GM23338 (cell line): ENCODE measurements at places on chromosomes 4 and X.

DNA sequence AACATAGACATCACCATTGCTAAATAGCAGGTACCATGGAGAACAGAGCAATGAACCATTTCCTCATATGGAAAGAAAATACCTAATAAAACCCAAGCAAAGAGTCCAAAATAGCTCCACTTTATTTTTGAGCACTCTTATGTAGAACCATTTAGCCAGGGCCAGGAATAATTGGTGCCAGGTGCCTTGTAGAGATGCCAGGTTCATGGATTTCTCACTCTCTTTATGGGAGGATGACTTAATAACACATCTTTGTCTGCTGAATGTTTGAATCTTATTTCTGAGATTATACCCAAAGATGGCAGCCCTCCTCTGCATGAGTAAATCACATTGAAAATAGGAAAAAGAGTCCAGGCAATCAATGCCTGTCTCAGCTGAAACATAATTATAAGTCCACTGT, 212.3 kb upstream of the SFRP2 start:
- H3K27ac ChIP-seq = no peak overlapping the region
- DNase-seq = no peak
- no peaks in the 10 kb centered on the region for H3K36me3 ChIP-seq

DNA sequence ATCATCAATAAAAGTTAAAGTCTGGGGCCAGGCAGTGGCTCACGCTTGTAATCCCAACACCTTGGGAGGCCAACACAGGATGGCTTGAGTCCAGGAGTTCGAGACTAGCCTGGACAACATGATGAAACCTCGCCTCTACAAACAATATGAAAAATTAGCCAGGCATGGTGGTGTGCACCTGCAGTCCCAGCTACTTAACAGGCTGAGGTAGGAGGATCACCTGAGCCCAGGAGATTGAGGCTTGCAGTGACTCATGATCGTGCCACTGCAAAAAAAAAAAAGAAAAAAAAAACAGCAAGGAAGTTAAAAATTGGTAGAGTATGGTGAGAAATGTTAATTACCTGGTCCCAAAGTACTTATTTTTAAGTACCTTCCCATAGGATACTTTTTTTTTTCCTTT, 27.5 kb downstream of the FBXW7 start:
- no peaks in the 10 kb centered on the region for H3K27me3 ChIP-seq
- 0 out of 2 replicates have a peak, but pooled peaks cover 4% of the 10 kb centered on the region for H3K4me1 ChIP-seq
- no peak overlapping the region for H3K27ac ChIP-seq
- H3K4me3 ChIP-seq = no peak overlapping the region

GRCh38 chrX:66918511-66918910, 279.6 kb upstream of the EDA2R start:
- no peaks in the 10 kb centered on the region for H3K36me3 ChIP-seq
- H3K27ac ChIP-seq = no peak overlapping the region
- H3K4me1 ChIP-seq = no peaks in the 10 kb centered on the region
- H3K4me3 ChIP-seq = no peak overlapping the region
- no peaks in the 10 kb centered on the region for H3K27me3 ChIP-seq

DNA sequence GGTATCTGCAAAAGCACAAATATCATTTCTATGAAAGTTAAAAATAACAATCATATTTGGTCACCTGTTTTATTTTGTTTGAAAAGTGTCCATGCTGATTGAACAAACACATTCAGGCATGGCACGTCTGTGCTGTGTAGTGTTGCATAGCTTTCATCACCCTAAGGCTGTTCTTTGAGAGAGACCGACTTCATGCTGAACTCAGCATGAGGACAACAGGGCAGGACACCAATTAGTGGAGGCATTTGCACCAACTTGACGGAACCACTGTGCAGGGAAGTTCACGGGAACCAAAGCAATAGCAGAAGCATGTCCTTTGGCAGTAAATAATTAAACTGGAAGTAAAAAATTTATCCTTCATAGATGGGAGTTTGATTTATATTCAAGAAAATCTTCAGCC, 158.4 kb upstream of the SLC7A11 start:
- no peaks in the 10 kb centered on the region for H3K27me3 ChIP-seq
- H3K36me3 ChIP-seq = no peaks in the 10 kb centered on the region
- H3K4me1 ChIP-seq = peaks cover 12% of the 10 kb centered on the region; the same call in 1 of the 2 replicates
- no peak overlapping the region for H3K27ac ChIP-seq
- no peak for DNase-seq
- H3K4me3 ChIP-seq = no peak overlapping the region

DNA sequence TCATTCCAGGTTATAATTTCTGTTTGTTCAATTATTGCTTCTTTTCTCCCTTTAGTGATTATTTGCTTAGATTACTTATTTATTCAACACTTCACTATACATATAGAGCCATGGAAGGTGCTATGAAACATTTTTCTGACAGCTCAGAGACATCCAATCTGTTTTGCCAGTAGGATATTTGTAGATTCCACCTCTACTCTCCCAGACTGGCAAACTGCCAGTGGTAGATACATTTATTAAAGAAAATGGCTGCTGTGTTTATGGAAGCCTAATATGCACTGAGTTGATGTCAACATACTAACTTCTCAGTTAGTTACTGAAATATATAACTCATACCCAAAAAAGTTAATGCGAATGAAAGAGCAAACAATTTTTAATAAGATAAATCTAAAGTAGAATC, 348.6 kb downstream of the TRAM1L1 start:
- no peak overlapping the region for H3K27ac ChIP-seq
- H3K36me3 ChIP-seq = no peaks in the 10 kb centered on the region
- H3K27me3 ChIP-seq = no peaks in the 10 kb centered on the region

- H3K4me1 ChIP-seq = peaks cover 32% of the 10 kb centered on the region
- H3K4me3 ChIP-seq = 0 out of 2 replicates have a peak overlapping the region, but pooled peaks have one; percentile 9
- peak overlapping the region; percentile 46; the same call in 1 of the 2 replicates for H3K27ac ChIP-seq
- DNase-seq = no peak
These were observed 238.1 kb downstream of the PALLD start for GRCh38 chr4:168734703-168735678.

DNA sequence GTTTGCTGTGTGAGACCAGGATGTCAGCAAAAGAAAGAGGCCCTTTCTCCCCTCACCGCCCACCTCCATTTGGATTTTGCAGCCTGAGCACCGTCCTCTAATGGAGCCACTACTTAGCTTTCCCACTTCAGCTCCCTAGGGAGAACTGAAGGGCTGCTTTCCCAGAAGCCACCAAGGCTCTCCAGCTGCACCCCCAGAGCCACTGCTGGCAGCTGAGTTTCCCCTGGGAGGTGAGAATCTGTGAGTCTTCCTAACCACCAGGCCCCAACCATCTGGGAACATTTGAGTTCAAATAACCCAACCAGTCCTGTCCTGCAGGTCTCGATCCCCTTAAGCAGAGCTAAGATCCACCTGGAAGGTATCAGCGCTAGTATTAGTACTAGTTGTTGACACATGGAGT, 173.1 kb upstream of the USP9X start:
- no peak for DNase-seq
- H3K27ac ChIP-seq = no peak overlapping the region
- H3K36me3 ChIP-seq = no peaks in the 10 kb centered on the region

DNA sequence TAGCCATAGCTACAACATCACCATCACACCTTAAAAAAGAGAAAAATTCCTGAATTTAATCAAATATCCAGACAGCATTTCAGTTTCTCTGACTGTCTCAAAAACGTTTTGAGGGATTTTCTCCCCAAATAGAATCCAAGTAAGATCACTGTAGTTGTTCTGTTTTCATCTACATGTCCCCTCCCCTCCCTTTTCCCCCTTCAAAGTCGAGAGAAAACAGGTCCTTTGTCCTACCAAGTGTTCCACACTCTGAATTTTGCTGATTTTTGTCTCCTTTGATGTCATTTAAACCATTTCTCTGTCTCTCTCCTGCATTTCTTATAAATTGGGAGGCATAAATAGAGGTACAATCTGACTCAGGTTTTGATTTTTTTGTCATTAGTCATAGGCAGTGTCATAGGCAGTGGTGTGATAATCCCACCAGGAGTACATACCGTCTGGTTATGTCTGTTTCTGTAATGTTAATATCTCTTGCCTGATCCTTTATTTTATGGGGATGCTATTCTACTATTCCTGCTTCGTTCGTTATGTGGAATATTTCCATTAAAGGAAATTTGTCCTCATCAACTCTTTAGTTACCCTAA, 348.6 kb downstream of the PTTG2 start:
- no peak for DNase-seq
- no peaks in the 10 kb centered on the region for H3K27me3 ChIP-seq
- no peaks in the 10 kb centered on the region for H3K36me3 ChIP-seq
- H3K27ac ChIP-seq = no peak overlapping the region
- H3K4me1 ChIP-seq = peaks cover 9% of the 10 kb centered on the region; the same call in 1 of the 2 replicates

- H3K27me3 ChIP-seq = no peaks in the 10 kb centered on the region
- H3K4me3 ChIP-seq = no peak overlapping the region
- peaks cover 9% of the 10 kb centered on the region; the same call in 1 of the 2 replicates for H3K36me3 ChIP-seq
These were observed 37.4 kb downstream of the MGARP start for GRCh38 chr4:139242511-139243051.

GRCh38 chr4:98614662-98615061, 43.7 kb downstream of the TSPAN5 start:
- no peaks in the 10 kb centered on the region for H3K27me3 ChIP-seq
- no peaks in the 10 kb centered on the region for H3K36me3 ChIP-seq
- no peak overlapping the region for H3K4me3 ChIP-seq
- no peak overlapping the region for H3K27ac ChIP-seq

DNA sequence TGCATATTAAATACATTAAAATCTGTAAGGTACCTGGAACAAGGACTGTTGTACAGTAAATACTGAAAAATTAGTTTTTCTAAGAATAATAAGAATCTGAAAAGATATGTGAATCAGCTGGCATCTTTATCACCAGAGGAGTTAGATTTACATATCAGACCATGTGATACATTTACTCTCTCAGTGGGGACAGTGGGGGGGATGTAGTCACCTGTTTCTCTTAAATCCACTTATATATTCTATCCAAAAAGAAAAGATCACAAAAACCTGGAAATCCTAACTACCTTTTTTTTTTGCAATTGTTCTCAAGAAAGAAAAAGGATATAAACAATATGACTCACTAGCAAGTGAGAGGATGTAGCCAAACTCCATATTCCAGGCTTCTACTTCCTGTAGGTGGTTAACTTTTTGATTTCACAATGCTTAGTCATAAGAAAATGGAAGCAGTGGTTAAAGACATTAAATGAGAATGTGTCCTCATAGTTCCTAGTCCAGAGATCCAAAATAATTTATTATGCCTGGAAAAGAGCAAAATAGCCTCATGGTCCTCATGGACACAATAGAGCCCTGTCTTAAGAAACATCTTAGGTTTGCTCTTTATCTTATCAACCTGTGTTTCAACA, 22.5 kb upstream of the MYOZ2 start:
- H3K36me3 ChIP-seq = no peaks in the 10 kb centered on the region
- no peak overlapping the region for H3K27ac ChIP-seq
- DNase-seq = no peak
- H3K4me3 ChIP-seq = no peak overlapping the region
- H3K4me1 ChIP-seq = no peaks in the 10 kb centered on the region; the same call in 1 of the 2 replicates

- H3K27me3 ChIP-seq = no peaks in the 10 kb centered on the region
- H3K4me3 ChIP-seq = no peak overlapping the region
- H3K27ac ChIP-seq = no peak overlapping the region
These were observed 918.6 kb upstream of the PABPC4L start for GRCh38 chr4:135120195-135120594.
